A172 (cell line): ENCODE measurements at places on chromosomes 2 and 18. TPM values are rescaled to one million over a fixed set of nuclear protein-coding genes. Genes with fewer than 3 reads are reported as not detected.

DNA sequence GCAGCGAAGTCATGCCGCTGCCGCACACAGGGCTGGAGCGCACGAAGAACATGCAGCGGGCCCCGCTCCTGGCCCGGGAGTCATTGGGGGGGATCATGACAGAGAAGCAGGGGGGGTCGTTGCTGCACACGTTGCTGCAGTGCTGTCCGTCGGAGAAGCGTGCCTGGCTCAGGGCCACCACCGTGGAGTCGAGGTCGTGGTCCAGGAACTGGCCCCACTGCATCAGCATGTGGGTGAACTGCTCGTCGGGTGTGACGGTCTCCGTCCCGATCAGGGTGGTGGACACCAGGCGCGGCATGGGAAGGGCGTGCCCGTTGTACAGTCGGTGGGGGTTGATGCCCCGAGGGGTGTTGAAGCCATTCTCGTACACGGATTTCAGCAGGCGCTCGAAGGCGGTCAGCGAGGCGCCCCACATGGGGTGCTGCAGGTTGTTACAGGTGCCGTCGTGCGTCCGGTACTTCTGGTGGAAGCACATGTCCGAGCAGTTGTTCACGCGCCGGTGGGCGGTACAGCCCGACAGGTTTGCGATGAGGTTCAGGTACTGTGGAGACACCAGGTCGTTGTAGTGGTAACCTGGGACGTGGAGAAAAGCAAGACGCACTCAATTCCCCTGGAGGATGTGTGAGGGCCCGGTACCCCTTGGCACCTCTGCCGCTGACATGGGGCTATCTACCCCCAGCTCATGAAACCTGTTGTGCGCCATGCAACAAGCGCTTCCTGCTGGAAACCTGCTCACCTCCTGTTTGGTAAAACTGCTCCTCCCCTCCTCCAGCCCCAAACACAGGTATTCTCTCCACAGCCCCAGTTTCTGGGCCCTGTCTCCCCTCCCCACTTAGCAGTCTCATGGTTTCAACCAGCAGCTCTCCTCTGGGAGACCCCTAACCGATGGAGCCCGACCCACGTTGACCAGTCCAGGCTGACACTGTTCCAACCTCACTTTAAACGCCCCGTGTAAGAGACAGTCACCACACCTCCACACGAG lies 94.9 kb downstream of the PXDN start:
- no peak for DNase-seq

DNA sequence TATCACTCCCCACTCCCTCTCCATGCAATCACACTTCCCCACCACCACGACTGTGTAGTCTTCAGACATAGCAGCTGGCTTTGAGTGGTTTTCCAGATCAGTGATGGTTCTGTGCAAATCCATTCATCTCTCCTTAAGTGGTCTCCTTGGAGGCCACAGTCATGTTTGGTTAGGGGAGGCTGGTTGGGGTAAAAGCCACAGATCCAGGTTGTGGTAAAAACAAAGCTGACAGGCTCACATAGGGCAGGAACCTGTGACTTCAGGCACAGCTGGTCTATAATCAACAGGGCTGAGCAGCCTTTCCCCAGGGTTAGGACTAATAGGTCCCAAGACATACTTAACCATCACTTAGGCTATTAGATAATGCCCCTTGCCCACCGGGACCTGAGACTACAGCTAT lies 46.2 kb upstream of the FZD7 start:
- no peak for DNase-seq

DNA sequence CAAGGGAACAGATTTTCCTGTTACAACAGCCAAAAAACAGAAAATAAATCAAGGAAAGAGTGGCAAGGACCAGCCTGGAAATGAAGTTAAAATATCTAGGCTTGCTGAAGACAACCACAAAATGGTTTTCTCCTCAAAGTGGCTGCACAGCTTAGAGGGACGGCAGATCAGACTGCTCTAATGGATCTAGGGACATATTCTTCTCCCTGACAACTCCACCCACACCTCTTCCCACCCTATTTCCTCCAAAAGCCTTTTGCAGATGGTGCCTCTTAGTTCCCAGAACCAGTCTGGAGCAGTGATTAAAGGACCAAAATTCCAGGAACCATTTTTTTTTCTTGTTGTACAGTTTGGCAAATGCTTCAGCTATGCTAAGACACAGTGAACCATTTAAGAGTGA lies 220.2 kb upstream of the SIX2 start:
- DNase-seq, result no peak

- DNase-seq, result peak; percentile 94
These were observed 33.1 kb downstream of the NGEF start for GRCh38 chr2:232979871-232980461.

DNA sequence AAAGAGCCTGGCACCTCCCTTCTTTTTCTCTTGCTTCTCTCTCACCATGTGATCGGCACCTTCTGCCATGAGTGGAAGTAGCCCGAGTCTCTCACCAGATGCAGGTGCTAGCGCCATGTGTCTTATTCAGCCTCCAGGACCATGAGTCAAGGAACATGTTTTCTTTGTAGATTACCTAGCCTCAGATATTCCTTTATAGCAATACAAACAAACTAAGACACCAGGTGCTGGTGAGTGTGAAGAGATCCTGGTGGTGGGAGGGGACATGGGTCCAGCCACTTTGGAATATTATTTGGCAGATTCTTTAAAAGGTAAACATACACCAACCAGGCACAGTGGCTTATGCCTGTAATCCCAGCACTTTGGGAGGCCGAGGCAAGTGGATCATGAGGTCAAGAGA lies 5.9 kb upstream of the USP40 start:
- DNase-seq, result no peak

GRCh38 chr2:5392658-5393057 lies 299.5 kb upstream of the SOX11 start:
- peak; percentile 63 for DNase-seq

The CD8B2 gene
- not detected in 2 replicates for total RNA-seq
